ENCODE measurements at places on chromosomes 1 and 21.

- no peak for DNase-seq
Measured at GRCh38 chr1:17575797-17576518, 36.5 kb downstream of the ARHGEF10L start.

- DNase-seq: no peak
Measured at GRCh38 chr1:104768466-104768865, 1018.8 kb downstream of the AMY1C start.

- DNase-seq: no peak
Measured at GRCh38 chr1:91594383-91595055, 93.9 kb downstream of the CDC7 start.

GRCh38 chr1:177092001-177092400, 72.5 kb downstream of the ASTN1 start:
- no peak for DNase-seq

- no peak for DNase-seq
Measured at GRCh38 chr1:42955311-42956063, 3.2 kb downstream of the SLC2A1 start.

DNA sequence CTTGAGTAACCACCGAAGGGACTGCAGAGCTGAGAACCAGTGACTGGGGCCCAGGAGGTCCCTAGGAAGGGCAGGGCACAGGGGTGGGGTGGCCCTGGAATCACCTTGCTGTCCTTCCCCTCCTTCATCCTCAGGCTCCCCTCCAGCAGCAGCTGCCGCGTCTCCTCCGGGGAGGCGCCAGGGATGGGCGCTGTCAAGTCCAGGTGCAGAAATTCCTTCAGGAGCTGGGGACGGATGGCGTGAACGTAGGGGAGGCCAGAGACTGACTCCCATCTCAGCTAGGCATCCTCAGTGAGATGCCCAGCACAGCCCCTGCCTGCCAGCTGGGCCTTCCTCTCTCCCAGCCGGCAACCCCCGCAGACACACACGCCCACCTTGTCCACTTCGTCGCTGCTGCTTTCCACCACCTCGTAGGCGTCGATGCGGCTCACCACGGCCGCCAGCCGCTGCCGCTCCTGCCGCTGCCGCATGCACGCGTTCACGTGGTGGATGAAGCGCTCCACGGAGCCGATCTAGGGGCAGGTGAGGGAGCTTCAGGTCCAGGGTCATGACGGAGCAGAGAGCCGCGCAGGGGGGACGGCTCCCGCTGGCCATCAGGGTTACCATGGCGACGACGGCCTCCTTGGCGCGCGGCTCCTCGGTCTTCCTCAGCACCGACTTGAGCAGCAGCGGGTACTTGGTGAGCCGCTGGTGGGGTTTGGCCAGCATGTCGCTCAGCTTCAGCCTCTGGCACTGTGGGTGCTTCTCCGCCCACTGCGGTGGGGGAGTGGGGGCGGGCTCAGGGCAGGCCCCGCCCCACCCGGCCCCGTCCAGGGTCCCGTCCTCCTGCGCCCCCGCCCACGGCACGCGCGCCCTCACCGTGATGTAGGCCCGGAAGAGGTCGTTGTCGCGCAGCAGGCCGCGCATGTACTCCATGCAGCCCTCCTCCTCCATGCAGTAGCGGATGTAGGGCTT, 4.4 kb upstream of the TNFRSF25 start:
- DNase-seq: no peak

GRCh38 chr1:239458144-239458500, 71.8 kb downstream of the CHRM3 start:
- no peak for DNase-seq

GRCh38 chr1:31837451-31838158, 21.8 kb upstream of the SPOCD1 start:
- DNase-seq: no peak

GRCh38 chr1:211613108-211613947, 34.4 kb upstream of the SLC30A1 start:
- peak; percentile 56 for DNase-seq

DNA sequence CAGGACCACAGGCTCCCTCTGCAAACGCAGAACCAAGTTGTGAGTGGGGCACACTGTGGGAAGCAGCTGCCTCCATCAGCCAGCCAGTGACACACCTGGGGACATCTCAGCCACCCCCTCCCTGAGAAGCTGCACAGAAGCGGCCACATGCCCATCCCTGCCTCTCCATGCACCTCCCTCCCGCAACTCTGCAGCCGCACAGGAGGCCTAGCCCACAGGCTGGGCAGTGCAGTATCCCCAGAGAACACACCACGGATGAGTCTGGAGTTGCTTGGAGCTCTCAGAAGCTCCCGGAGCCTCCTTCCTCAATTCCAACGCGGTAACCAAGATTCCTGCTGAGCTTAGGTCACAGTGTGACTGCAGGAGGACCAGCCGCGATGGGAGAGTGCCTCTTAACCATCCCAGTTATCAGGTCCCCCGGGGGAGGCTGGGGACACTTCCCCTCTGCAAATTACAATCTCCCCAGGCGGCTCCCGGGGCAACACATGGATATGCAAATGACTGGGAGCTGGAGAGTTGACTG, 1.2 kb upstream of the WNT3A start:
- no peak for DNase-seq

DNA sequence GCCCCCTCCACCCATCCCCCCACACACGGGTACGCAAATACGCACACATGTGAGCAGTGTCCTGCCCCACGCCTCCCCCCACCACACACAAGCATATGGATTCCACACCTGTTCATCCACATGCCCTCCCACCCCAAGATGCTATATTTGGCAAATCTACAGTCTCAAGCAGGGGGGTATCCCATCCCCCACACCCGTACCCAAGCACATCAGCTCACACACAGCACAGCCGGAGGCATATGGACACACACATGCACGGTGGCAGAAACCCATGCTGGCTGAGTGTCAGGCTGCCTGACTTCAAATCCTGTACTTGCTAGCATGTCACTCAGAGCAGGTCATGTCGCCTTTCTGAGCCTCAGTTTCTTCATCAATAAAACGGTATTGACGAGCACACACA, 10.6 kb downstream of the COL16A1 start:
- no peak for DNase-seq

- DNase-seq: no peak
Measured at GRCh38 chr1:18154430-18155194, 47.0 kb downstream of the IGSF21 start.

DNA sequence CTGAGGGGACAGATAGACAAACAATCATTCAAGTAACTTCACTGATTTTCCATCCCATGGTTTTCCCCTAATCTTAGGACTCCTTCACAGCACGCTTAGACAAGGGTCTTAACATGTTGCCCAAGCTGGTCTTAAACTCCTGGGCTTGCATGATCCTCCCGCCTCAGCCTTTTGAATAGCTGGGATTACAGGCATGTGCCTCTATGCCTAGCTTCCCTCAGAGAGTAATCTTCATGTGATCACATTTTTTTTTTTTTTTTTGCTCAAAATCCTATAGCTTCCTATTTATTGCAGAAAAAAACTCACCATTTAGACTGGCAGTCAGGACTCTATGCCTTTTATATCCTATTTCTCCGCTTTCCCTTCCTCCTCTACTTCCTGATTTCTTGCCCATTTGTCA, 90.4 kb upstream of the DPH5 start:
- no peak for DNase-seq

DNA sequence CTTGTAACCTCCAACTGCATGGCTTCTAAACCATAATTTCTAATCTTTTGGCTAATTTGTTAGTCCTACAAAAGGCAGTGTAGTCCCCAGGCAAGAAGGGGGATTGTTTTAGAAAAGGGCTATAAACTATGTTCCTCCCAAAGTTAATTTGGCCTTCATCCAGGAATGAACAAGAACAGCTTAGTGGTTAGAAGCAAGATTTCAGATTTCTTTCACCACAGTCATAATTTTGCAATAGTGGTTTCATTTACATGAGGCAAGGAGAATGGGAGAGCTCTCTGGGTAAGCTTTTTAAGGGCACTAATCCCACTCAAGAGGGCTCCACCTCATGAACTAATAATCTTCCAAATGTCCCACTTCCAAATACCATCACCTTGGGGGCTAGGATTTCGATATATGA, 1353.9 kb downstream of the NCAM2 start:
- DNase-seq: no peak

GRCh38 chr1:6711174-6711573, 9.6 kb upstream of the DNAJC11 start:
- no peak for DNase-seq

DNA sequence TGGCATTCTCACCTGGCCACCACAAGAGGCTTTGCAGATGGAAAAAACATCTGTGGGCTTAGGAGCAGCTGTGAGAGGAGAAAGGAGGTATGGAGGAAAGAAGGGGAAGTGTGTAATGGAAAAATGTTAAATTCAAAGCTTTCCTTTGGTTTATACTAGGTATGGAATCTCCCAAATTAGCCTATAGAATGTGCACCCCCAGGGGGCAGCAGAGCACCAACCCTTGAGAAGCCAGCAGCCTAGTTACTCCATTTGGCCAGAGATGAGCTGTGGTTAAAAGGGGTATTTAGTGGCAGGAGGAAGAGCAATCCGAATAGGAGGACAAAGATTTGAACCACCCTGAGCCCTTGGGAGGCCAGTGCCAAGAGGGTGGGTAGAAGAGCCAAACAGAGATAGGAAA, 97.5 kb upstream of the CTTNBP2NL start:
- peak; percentile 9 for DNase-seq

GRCh38 chr1:201327687-201328240, 44.5 kb downstream of the PKP1 start:
- DNase-seq: no peak

GRCh38 chr1:231351816-231352215, 13.7 kb downstream of the SPRTN start:
- DNase-seq: no peak

- DNase-seq: no peak
Measured at GRCh38 chr1:99869304-99869703, 19.1 kb downstream of the AGL start.

- no peak for DNase-seq
Measured at GRCh38 chr1:239126884-239127283, 259.5 kb upstream of the CHRM3 start.

DNA sequence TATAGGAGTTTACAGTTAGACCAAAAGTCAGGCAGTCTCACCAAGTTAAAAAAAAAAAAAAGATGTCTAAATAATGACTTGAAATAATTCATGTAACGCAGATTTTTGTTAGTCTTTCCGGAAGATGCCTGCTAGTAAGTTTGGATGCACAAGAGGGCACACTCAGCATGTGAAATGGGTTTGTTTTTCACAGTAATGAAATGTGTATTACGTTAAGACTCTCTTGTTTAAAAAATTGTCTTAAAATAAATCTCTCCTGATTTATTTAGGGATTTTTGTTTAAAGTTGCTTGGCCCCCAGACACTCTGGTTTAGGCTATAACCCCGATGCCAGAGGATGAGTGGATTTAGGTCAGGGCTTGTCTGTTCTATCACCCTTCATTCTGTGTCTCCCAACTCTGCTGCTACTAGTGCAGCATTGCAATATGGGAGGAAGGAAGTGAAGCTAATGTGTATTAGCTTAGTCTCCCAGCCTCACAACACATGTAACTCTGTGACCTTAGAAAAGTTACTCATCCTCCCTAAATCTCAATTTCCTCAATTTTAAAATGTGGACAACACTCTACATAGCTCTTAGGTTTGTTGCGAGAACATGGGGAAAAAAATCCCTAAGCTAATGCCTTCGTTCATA, 25.7 kb downstream of the CTH start:
- no peak for DNase-seq

GRCh38 chr1:222777463-222777862, 37.4 kb upstream of the DISP1 start:
- no peak for DNase-seq

- DNase-seq: no peak
Measured at GRCh38 chr1:58432851-58433668, 113.5 kb downstream of the OMA1 start.

DNA sequence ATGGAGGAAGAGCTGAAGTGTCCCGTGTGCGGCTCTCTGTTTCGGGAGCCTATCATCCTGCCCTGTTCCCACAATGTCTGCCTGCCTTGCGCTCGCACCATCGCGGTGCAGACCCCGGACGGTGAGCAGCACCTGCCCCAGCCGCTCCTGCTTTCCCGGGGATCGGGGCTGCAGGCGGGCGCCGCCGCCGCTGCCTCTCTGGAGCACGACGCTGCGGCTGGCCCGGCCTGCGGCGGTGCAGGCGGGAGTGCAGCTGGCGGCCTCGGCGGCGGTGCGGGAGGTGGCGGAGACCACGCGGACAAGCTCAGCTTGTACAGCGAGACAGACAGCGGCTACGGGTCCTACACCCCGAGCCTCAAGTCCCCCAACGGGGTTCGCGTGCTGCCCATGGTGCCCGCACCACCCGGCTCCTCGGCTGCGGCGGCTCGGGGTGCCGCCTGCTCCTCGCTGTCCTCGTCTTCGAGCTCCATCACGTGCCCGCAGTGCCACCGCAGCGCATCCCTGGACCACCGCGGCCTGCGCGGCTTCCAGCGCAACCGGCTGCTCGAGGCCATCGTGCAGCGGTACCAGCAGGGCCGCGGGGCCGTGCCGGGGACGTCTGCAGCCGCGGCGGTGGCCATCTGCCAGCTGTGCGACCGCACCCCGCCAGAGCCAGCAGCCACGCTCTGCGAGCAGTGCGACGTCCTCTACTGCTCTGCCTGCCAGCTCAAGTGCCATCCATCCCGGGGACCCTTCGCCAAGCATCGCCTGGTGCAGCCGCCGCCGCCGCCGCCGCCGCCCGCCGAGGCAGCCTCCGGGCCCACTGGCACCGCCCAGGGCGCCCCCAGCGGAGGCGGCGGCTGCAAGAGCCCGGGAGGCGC, 1.3 kb downstream of the TRIM67 start:
- DNase-seq: no peak

DNA sequence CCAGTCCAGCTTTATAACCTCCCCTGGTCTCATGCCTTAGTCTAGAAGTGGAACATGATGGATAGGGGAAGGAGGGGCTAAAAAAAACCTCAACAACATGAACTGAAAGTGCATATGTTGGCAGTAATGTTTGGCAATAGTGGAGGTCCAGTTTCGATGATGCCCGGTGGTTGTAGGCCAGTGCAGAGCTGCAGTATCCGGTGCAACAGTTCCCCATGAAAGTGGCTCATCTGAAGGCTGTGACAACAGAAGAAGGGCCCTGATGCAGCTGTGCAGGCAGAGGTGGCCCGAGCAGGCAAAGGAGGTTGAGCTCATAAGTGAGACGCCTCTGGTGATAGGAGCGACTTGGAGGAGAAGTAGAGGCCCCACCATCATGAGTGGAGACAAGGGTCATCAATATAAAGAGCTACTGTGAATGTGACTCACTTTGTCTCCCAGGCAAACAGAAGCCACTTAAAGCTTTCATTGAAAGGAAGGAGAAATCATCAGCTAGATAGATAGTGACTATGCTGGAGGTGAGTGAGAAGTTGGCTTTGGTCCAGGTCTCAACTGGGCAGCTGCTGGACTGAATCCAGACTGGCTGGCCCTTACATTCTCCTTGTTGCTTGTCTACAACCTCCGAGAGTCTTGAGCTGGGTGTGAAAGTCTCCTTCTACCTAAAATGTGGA, 10.2 kb upstream of the CREG1 start:
- DNase-seq: no peak

GRCh38 chr21:45740491-45741357, 97.2 kb downstream of the PCBP3 start:
- no peak for DNase-seq

DNA sequence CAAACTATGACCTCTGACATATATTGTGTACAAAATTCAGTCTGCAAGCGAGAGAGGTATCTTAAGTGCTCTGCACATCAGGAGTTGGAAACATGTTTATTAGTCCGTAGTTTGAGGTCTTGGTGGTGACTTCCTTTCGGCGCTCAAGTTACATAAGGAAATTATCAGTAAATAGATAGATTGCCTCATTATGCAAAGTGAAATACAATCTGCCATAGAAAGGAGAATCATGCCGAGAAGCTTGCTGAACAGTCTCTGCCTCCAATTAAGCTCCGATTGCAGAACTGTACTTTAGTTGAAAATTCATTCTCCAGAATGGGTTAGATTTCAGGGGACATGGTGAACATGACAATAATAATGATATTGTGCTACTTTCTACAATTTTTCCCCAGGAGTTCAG, 271.8 kb downstream of the BRINP2 start:
- DNase-seq: no peak

Data from HS-27A (cell line).